Mesothelial cell of epicardium (in vitro differentiated cells): ENCODE measurements at places on chromosomes 11 and 22.
A peak's percentile ranks its signal among the peaks of the same experiment; 100 is the strongest.

GRCh38 chr22:48664586-48664985 lies 1163.1 kb downstream of the BRD1 start:
- DNase-seq = no peak

- no peak for DNase-seq
Measured at GRCh38 chr22:34395370-34395769, 475.1 kb upstream of the LARGE1 start.

DNA sequence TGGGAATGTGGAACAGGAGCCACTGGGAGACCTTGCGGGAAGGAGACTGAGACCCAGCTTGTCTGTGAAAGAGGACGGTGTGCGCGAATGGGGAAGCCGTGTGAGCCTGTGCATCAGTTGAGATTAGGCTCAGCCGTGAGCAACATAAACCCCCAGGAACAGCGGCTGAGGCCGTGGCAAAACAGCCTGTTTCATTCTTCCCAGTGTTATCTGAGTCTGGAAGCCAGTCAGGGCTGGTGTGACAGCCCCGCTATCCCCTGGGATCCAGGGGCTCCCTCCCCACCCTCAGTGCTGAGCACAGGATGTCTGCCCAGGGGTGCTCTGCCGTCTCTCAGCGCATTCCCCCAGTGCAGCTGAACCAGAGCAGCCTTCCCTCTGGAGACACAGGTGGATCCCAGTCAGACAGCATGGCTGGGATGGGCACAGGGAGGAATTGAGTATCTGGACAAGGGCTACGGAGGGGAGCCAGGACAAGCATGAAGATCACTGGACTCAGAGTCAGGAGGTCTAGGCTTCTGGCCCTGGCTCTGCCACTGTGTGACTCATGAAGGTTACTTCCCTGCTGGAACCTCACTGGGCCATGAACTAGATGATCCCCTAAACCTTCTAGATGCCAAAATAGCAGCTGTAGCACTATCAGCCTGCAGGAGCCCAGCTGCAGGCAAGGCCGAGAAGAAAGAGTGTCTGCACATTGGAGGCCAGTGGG lies 8.6 kb downstream of the OAF start:
- DNase-seq = no peak

DNA sequence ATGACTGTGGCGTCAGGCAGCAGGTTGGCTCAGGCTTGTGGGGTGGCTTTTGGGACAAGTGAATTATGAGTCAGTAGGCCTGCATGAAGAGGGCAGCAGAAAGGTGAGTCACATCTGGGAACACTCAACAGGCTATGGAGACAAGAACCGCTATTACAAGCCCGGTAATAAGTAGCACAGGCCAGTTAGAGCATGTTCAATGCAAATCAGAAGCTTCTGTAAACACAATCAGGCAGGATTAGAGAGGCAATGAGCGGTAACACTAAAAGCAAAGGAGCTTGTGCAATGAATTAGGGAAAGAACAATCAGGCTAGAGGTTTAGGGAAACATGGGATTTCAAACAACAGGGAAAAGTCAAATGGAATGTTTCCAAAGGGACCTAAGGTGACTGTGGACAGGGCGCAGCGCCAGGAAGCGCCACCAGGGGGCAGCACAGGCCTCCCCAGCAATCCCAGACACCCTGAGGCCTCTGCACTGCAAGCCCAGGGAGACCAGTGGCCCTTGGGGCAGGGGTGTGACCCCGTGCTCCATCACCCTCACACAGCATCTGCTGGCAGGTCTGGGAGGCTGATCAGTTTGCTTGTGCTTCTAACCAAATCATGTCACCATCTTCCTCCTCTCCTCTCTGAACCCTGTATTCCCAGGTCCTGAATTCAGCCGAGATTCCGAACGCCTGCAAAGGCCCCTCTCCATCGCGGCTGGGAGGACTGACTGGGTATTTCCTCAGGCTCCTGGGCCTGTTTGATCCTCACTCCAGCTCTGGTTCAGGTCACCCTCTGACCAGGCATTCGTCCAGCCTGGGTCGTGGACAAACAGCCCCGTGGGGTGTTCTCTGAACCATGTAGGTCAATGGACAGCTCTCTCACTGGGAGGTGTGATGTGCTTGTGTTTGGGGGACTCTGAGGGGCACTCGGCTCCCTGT lies 50.0 kb downstream of the C11orf58 start:
- peak; percentile 42 for DNase-seq

DNA sequence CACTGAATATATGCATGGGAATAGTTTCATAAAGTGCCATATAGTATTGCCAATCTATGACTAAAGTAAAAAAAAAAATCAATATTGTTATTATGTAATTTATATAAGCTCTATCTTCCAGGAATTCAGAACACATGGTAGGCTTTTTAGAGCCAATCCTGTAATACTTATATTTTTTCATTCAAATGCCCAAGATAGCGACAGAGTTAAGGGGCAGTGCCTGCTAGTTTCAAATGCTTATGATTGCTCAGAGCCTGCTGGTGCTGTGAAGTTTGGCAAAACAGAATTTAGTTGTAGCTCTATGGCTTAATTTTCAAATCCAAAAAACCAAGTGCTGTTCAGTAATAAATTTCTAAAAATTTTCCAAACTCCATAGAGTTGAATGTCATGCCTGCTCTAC lies 39.0 kb upstream of the BLID start:
- DNase-seq = no peak

GRCh38 chr11:134516529-134516928 lies 104.5 kb upstream of the B3GAT1 start:
- no peak for DNase-seq

GRCh38 chr22:26767351-26768155 lies 110.2 kb downstream of the MIAT start:
- no peak for DNase-seq
